ENCODE measurements at places on chromosomes 2 and 18. TPM values are rescaled to one million over a fixed set of nuclear protein-coding genes. Genes with fewer than 3 reads are reported as not detected.
A peak's percentile ranks its signal among the peaks of the same experiment; 100 is the strongest.

- no peaks in the 10 kb centered on the region for H3K27me3 ChIP-seq
- H3K4me1 ChIP-seq, result peaks cover 5% of the 10 kb centered on the region
These were observed 28.8 kb downstream of the FBLN7 start for GRCh38 chr2:112166806-112167499.

DNA sequence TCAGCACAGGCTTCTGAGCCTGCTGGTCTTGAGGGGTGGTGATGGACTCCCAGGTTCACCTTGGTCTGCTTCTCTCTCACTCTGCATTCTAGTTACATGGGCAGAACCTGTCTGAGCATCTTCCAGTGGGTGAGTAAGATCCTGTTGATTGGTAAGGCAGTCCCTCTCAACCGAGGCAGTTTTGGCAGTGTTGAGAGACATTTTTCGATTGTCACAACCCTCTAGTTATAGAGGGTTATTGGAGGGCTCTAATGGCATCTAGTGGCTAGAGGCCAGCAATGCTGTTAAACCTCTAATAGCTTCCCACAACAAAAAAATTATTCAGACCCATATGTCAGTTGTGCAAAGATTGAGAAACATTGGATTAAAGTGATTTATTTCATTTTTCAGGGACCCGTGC is 9.3 kb upstream of the MGAT5 start:
- peaks cover 7% of the 10 kb centered on the region for H3K36me3 ChIP-seq
- no peak for DNase-seq
- no peak overlapping the region for H3K4me3 ChIP-seq
- H3K27ac ChIP-seq, result peak overlapping the region; percentile 50
- H3K27me3 ChIP-seq, result no peaks in the 10 kb centered on the region

- H3K4me1 ChIP-seq, result no peaks in the 10 kb centered on the region
- no peaks in the 10 kb centered on the region for H3K36me3 ChIP-seq
- no peak for DNase-seq
- H3K27ac ChIP-seq, result no peak overlapping the region
- no peaks in the 10 kb centered on the region for H3K27me3 ChIP-seq
These were observed 252.1 kb upstream of the COPS8 start for GRCh38 chr2:236833501-236834073.

DNA sequence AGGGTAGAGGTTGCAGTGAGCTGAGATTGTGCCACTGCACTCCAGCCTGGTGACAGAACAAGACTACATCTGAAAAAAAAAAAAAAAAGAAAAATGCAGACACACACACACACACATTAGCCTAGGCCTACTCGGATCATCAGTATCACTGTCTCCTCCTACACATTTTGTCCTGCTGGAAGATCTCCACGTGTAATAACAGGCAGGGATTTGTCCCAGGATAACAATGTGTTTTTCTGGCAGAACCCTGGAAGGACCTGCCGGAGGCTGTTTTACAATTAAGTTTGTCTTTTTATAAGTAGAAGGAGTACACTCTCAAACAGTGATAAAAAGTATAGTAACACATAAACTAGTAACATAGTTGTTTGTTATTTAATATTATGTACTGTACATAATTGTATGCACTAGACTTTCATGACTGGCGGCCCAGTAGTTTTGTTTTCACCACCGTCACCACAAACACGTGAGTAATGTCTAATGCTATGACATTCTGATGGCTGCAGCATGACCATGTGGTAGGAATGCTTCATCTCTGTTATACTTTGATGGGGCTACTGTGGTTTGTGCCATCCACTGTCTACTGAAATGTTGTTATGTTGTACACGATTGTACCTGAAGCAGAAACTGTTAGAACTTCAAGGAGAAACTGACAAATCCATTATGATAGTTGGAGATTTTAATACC is 130.6 kb downstream of the ATP9B start:
- no peak for DNase-seq
- H3K27ac ChIP-seq, result no peak overlapping the region
- H3K27me3 ChIP-seq, result no peaks in the 10 kb centered on the region
- peaks cover 17% of the 10 kb centered on the region for H3K4me1 ChIP-seq

GRCh38 chr2:79292239-79292957 is 132.8 kb upstream of the REG3A start:
- no peak overlapping the region for H3K27ac ChIP-seq
- H3K4me3 ChIP-seq, result no peak overlapping the region
- no peaks in the 10 kb centered on the region for H3K36me3 ChIP-seq
- no peak for DNase-seq
- H3K4me1 ChIP-seq, result no peaks in the 10 kb centered on the region

DNA sequence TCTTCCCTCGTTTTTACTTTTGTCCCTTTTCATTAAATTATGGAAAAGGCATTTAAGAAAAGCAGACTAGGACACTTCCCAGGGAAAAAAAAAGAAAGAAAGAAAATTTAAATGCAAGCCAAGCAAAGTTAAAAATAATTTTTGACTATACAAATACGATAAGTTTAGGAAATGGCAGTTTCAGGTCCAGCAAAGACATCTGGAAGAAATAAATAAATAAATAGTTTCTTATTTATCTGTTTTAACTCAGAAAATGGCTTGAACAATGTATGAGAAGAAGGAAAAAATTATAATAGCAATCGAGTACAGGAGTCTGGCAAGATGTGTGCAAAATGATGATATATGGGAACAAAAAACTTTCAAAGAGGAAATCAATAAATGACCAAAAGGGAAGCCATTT is 114.6 kb upstream of the NCKAP5 start:
- H3K4me1 ChIP-seq, result no peaks in the 10 kb centered on the region
- no peak overlapping the region for H3K27ac ChIP-seq
- H3K36me3 ChIP-seq, result no peaks in the 10 kb centered on the region
- no peaks in the 10 kb centered on the region for H3K27me3 ChIP-seq

- no peak for DNase-seq
- no peak overlapping the region for H3K4me3 ChIP-seq
- H3K36me3 ChIP-seq, result peaks cover 28% of the 10 kb centered on the region
- no peak overlapping the region for H3K27ac ChIP-seq
- H3K4me1 ChIP-seq, result peaks cover 13% of the 10 kb centered on the region
- H3K27me3 ChIP-seq, result no peaks in the 10 kb centered on the region
These were observed 49.0 kb downstream of the PIAS2 start for GRCh38 chr18:46868169-46868921.

GRCh38 chr2:75071766-75072165 is 113.3 kb downstream of the POLE4 start:
- no peaks in the 10 kb centered on the region for H3K36me3 ChIP-seq
- no peak overlapping the region for H3K27ac ChIP-seq
- no peak for DNase-seq

DNA sequence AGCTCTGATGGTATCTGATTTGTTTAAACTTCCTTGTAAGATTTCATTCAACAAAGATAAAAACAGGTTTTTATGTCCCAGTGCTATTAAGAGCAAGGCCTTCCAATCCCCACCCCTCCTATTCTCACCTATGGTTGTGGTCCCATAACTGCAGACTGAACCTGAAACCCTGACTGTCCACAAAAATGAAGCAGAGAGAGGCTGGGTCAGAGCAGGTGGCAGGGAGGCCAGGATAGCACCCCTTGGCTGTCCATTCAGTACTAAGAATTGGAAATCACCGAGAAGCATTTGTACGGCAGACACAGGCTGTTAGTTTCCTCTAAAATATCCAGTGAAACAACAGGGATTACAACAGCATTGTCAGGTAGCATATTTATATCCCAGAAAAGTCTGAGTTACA is 37.3 kb upstream of the FMNL2 start:
- H3K27ac ChIP-seq, result no peak overlapping the region
- H3K36me3 ChIP-seq, result no peaks in the 10 kb centered on the region
- H3K4me1 ChIP-seq, result no peaks in the 10 kb centered on the region
- H3K27me3 ChIP-seq, result no peaks in the 10 kb centered on the region
- no peak overlapping the region for H3K4me3 ChIP-seq

DNA sequence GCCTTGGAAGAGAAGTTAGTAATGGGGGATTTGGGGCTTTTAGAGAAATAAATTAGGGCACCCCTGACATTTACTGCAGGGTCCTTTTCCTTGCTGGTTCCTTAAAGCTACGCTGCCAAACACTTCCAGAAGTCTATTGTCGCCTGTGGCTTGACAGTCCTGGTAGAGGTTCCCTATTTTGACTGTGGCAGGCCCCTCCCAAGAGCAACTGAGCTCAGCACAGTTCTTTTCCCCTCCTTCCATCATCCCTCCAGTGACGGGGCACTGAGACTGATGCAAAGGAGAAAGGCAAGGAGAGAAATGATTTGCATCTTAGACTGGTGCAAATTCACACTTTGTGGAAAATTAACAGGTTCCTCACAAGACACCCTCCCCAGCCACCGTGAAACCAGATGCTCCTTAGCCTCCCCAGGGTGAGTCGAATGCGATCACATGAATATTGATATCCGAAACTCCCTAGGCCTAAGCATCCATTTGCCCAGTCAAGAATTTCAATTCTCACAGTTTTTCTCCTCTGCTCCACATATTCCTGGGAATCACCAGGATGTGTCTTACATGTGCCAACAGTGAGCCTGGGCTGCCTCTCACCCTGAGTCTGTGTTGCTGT is 45.4 kb downstream of the RABL2A start:
- H3K27ac ChIP-seq, result no peak overlapping the region
- H3K27me3 ChIP-seq, result no peaks in the 10 kb centered on the region
- H3K4me3 ChIP-seq, result no peak overlapping the region
- H3K36me3 ChIP-seq, result no peaks in the 10 kb centered on the region
- peaks cover 8% of the 10 kb centered on the region for H3K4me1 ChIP-seq

DNA sequence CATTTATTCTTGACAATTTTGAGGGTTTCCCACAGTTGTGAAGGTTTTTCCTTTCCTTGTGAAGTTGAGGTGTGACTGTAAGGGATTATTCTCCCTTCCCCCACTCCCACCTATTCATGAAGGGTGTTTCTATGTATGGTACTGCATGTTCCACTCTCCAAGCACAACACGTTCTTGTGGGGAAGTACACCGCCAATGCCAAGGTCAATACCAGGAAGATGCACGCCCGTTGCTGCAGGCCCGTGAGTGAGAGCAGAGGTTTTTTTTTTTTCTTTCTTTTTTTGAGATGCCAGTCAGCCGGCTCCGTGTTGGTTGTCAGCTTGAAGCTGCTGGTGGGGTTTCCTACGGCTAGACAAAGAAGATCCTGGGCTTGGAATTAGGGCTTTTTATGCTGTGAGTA is 38.6 kb upstream of the EPHA4 start:
- no peaks in the 10 kb centered on the region for H3K36me3 ChIP-seq
- peaks cover 2% of the 10 kb centered on the region for H3K27me3 ChIP-seq
- DNase-seq, result no peak
- no peaks in the 10 kb centered on the region for H3K4me1 ChIP-seq
- H3K27ac ChIP-seq, result no peak overlapping the region

Gene GAL3ST2
- total RNA-seq, result 0.34 TPM

Gene ALPI
- not detected for total RNA-seq

Gene KIAA1328
- total RNA-seq, result 8.7 TPM

Gene FAM237A
- not detected for total RNA-seq

Gene IL1R1
- not detected for total RNA-seq

Gene CYBRD1
- 1.4 TPM for total RNA-seq

Data from activated CD8-positive, alpha-beta T cell treated with anti-CD3 and anti-CD28 coated beads, Interleukin-2, amount 10 ng/mL, durations not matched to agents 7 days and 5 days (primary cell).